Activated CD8-positive, alpha-beta memory T cell treated with anti-CD3 and anti-CD28 coated beads for 48 hours (primary cell): ENCODE measurements at places on chromosomes 7 and 10.

DNA sequence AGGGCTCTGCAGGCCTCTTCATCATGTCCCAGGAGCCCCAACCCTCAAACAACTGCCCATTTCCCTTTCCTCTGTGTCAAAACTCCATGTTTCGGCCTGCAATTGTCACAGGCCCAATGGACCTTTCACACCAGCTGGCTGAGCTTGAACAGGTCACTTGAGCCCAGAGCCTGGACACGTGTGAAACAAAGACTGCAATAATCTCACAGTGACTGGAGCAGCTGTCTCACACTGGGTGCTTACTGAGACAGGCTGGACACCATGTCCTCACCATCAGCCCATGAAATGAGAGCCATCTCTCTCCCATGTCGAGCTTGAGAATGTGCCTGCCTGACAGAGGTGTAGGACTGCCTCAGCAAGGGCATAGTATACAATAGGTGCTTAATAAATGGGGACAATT is 19.5 kb upstream of the EIF5AL1 start:
- no peak for DNase-seq

GRCh38 chr10:102157224-102157623 is 5.0 kb downstream of the NOLC1 start:
- DNase-seq: no peak

- no peak for DNase-seq
These were observed 127.9 kb upstream of the STK17A start for GRCh38 chr7:43454936-43455518.

DNA sequence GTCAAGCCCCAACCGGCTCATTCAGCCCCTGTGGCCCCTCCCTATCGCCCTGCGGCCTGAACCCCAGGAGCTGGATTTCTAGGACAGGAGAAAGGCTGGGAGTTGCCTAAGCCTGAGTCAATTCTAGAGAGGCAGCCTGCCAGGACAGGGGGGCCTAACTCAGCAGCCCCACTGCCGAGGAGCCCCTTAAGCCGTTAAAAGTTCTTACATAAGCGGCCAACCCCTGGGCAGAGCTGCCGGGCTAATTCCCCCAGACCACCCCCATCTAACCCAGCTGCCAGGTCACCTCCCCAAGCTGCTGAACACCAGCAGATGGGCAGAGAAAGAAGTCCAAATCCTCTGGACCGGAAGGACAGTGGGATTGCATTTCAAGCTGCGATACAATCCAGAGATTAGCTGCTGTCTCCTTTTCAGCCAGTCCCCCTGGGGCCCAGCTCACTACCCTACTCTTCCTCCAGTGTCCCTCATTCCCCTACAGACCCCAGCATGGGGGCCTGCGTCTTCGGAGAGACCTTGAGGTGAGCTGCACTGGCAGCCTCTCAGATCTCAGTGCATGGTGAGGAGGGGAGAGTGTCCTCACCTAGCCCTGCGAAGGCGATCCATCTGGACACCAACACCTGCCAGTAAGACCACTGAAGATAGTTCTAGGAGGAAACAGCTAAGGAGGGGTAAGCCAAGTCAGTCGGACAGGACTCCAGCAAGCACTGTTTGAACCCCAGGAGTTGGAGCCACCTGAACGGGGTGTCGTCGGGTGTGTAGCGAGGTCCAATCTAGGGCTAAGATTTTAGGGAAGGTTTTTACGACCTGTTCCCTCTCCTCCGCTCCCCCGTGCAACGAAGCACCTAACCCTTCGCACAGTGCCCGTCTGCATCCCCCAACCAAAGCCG is 830 bp downstream of the IMPDH1 start:
- no peak for DNase-seq

DNA sequence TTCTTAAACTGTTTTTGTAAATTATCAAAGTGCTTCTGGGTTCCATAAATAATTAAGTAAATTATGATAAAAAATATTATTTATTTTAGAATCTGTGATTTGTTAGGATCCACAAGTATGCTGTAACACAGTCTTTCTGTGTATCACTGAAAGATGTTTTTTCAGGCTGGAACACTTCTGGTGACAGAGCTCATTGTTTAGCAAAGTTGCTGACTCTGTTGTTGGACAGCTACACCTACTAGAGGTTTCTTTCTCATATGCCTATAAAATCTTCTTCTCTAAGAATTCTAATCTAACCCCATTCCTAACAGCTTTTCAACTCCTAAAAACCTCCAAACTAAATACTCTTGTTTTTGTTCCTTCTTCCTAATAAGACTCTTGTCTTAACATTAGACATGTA is 176.8 kb downstream of the THSD7A start:
- no peak for DNase-seq

- no peak for DNase-seq
These were observed 190.8 kb upstream of the PRKCQ start for GRCh38 chr10:6770846-6771245.

DNA sequence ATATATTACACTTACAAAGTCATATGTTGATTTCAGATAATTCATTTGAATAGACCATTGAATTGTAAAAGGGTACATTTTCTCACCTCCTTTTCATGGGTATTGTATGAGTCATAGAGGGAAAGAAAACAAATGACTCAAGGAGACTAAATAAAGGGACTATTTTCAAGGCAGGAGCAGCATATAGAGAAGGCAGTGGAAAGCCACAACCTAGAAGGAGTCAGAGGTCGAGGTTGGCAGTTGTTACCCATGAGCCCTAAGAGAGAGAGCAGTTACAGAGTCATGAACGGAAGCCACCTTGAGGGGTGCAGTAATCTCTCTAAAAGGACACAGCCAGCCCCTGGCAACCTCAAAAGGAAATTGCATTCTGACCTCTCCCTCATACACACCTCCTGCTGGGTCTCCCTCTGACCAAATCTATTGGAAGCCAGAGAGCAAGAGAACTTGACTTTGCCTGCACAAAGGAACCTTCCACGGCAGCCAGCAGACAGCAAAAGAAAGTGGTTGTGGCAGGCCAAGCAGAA is 137.9 kb downstream of the GRM8 start:
- DNase-seq: no peak

DNA sequence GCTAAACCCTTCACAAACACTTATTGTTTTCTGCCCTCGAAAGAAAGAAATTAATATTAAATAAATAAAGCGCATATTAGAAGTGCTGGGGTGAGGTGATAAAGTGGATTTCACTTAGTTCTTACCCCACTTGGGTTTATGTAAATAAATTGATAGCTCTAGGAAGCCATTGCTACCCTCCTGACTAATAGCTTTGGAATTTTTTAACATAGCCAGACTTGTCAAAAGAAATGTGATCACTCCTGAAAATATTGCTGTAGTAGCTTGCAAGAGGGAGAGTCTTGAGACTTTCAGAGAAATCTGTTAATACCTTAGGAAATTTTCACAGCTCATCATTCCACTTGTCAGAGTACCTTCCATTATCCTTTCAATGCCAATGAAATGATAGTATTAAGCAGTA is 7.6 kb downstream of the ARL5B start:
- DNase-seq: no peak

GRCh38 chr10:34075254-34075926 is 739.7 kb downstream of the PARD3 start:
- DNase-seq: no peak

DNA sequence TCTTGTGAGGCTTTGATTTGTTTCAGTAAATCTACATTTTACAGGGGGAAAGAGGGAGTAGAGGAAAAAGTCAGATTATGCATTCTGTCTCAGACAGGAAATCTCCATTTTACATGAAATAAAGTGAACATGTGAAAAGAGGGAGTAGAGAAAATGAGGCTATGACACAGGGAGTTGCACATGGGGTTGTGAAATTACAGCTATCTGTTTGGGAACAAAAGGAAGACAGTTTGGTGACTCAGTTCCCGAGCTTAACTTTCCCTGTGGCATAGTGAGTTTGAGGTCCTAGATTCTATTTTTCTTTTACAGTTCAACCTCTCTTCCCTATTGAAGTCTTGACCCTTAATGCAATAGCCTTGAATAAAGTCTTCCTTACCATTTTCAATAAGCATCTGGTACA is 63.2 kb upstream of the AGR3 start:
- DNase-seq: no peak

- DNase-seq: no peak
These were observed 26.5 kb upstream of the NRG3 start for GRCh38 chr10:81848514-81848913.

DNA sequence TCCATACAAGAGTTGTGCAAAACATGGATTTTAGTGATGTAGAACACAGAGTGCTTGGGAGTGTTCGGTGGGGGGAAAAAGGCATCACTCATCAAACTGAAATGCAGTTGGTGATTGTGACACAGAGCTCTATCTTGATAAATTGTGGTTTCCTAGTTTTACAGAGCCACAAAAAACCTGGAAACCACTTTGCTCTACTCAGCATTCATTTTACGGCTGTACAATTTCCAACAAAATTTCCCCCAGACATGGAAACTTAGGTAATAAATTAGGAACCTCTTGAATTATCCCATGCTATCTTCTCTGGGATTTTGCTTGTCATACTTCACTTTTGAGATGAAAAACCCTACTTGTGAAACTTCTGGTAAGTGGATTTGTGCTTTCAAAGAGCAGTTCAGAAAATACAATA is 614.9 kb upstream of the FZD8 start:
- no peak for DNase-seq

DNA sequence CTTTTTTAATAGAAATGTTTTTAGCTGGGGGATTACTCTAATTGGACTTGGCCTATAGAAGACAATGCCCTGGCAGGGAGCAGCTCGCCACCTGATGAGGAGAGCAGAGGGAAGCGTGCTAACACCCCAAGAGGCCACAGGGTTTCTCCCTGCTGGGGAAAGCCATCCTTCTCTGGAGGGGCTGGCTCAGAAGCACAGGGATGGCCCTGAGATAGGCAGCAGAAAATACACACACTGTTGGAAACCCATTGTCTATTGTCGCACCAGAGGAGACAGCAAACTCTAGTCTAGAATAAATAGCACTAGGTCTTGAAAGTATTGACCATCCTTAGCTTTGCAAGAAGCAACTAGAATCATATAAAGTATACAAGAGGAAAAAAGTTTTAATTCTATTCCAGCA is 5.4 kb downstream of the COBL start:
- no peak for DNase-seq

DNA sequence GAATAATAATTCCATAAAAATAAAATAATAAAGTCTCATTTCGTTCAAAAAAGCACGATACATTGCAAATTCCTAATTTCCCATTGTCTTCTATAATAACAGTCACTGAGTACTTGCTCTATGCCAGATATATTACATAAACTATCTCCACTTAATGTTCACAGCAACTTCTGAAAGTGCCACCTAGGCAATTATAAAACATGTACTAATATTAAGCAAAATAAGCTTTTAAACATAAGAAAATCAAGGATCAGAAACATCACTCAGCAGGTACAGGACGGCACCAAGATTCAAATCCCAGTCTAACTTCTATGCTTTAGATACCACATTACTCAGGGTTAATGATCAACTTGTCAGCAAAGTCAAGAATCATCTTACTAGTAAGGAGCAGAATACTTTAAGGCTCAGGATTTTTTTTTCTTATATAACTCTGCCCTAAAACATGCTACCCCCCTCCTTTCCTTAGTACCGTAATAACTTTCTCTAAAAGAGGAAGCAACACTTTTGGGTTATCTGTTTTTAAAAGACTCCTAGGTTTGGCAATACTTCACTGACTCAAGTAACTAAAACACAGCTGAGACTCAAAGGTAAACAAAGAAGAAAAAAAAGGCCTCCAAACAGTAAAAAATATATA is 51.3 kb downstream of the USP6NL start:
- DNase-seq: no peak

DNA sequence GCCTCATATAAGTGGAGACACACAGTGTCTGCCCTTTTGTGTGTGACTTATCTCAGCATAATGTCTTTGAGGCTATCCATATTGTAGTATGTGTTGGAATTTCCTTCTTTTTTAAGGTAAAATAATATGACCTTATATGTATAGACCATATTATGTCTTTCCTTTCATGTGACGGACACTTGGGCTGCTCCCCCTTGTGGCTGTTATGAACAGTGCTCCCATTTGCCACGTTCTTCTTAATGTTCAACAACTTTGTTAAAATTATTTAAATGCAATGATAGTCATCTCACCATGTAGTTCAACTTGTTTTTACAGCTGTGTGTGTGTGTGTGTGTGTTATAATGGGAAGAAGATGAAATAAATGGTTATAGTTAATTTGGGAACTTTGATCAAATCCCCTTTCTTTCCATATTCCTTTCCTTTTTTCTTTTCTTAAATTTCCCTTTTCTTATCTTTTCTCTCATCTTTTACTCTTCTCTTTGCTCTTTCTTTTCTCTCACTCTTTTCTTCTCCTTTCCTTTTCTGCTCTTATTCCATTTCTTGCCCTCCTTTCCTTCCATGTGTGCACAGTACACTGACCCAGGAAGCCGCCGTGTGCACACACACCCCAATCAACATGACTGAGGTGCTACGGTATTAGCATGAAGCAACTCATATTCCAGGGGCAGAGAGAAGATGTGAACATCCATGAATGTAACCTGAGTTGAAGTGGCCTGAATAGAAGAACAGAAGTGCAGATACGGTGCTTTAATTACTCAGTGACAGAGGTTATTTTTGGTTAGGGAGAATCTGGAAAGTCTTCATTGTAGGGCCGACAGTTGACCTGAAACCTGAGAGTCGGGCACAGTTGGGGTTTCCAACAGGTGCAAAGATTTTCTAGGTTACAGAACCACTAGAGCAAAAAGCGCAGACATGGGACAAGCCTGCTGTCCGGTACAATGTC is 596.6 kb downstream of the SDK1 start:
- DNase-seq: no peak

DNA sequence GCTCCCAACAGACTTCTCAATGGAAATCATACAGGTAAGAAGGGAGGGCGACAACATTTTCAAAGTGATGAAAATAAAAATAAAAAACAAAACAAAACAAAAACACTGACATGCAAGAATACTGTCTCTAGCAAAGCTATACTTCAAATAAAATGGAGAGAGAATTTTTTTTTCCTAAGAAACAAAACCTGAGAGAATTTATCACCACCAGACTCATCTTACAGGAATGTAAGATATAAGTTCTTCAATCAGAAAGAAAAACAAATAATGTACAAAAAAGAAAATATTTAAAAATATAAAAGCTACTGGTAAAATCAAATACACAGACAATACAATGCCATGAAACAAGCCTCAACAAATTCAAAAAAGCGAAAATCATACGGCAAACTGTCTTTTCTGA is 113.2 kb downstream of the NRBF2 start:
- no peak for DNase-seq

- DNase-seq: no peak
These were observed 176.7 kb upstream of the PPP2R2D start for GRCh38 chr10:131724169-131724545.

DNA sequence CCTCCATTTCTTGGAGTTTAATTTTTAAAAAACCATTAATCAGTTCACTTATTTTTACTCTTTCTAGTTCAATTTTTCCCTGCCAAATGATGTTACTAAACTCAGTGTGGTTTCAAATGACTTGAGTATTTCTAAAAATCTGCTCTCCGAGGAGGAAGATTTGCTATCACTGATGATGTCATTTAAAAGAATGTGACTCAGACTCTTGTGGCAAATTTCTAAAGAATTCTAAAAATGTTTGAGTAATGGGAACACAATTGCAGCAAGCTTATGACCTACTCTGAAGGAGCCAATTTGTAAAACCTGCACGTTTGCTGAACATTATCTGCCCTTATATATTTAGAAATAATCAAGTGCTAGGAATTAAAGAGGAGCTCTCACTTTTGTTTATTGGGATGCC is 88.6 kb downstream of the SPAG6 start:
- no peak for DNase-seq

- no peak for DNase-seq
These were observed 20.4 kb downstream of the ZAN start for GRCh38 chr7:100753750-100754149.
